Naive thymus-derived CD4-positive, alpha-beta T cell (primary cell): ENCODE measurements at places on chromosomes 1 and 21. TPM values are rescaled to one million over a fixed set of nuclear protein-coding genes. Genes with fewer than 3 reads are reported as not detected.

MAP3K21 gene
- 0.94 TPM for total RNA-seq

GPR37L1 gene
- not detected for total RNA-seq

SRSF11 gene
- 293 TPM for total RNA-seq

TCHH gene
- total RNA-seq, result 0.02 and 0.10 TPM in 2 replicates

CRP gene
- not detected for total RNA-seq

LINGO4 gene
- total RNA-seq, result not detected

AGMAT gene
- 6.4 TPM for total RNA-seq

GRCh38 chr1:59509341-59509875 is 212.5 kb downstream of the FGGY start:
- no peak for DNase-seq

DNA sequence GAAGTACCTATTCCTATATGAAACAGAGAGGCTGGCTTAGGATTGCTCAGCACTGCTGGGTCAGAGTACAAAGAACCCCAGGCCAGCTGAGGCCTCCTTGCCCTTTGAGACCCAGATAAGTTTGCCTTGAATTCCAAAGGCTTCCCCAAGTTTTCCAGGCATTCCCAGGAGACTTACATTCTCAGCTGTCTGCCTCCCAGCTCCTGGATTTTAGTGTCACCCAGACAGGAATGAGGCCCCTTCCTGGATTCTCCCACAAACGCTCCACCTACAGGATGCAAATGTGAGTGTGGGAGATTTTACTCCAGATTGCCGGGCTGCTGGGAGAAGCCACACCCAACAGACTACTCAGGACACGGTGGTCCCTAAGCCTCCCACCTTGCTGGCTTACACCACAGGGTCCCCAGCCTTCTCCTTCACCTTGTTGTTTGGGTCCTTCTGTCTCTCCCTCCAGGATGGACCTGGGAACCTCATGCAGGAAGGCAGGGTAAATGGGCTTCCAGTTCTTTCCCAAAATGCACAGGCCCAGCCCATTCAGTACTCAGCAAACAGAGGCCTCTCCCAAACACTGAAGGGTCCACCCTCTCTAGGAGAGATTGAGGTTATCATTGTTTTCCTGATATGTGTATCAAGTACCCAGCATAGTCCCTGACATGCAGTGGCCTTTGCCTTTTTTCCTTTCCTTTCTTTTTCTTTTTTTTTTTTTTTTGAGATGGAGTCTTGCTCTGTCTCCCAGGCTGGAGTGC is 10.6 kb downstream of the RHBG start:
- no peak for DNase-seq

GRCh38 chr1:94669198-94669597 is 127.6 kb upstream of the F3 start:
- no peak for DNase-seq

GRCh38 chr1:234243521-234244260 is 129.6 kb upstream of the COA6 start:
- no peak for DNase-seq

GRCh38 chr1:165284454-165284853 is 72.1 kb downstream of the LMX1A start:
- DNase-seq, result no peak

DNA sequence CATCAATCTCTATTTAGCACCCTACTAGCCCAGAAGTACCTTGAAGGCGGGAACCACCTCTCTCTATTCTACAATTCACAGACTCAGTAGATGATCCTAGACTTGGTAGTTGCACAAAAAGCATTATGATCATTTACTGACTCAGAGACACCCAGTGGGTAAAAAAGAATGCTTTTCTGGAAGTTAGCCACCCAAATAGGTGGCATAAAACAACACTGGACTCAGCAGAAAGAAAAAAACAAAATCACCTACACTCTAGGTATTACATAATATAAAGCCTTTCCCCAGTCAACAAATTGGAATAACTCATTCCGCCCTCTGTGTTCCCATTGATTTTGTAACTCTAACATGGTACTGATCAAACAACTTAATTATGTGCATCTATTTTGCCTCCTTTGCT is 126.3 kb downstream of the PTPN14 start:
- no peak for DNase-seq

DNA sequence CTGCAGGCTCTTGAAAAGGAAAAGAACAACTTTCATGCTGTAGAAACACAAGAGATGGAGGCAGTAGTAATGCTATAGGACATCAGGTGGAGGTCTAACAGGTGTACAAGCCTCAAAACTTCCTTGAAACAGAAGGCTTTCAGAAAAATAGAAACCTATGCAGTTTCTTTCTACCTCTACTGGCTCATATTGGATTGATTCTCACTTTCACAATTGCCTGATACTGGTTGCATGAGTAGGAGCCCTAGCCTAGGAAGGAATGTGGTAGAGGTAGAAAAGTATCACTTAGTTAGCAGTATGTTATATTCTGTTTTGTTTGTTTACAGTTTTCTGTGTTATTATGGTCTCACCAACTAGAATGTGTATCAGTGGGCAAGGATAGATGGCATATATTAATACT is 175.4 kb upstream of the GORAB start:
- DNase-seq, result no peak

DNA sequence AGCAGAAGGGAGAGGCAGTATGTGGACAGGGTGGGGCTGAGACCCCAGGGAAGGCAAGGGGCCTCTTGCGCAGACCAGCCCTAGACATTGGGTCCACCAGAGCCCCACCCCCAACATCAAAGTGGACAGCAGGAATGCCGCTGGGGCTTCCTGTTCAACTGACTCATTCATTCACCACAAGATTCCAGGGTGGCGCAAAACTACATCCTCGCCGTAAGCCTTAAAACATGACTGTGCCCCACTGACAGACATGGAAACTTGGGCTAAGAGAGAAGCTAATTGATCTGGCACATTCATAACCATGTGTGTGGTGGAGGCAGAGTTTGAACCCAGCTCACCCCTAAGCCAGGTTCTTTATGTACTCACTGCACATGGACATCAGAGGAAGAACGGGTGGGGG is 14.0 kb downstream of the COL16A1 start:
- no peak for DNase-seq

GRCh38 chr1:196128835-196129234 is 479.4 kb downstream of the KCNT2 start:
- no peak for DNase-seq

GRCh38 chr1:234253732-234254131 is 119.5 kb upstream of the COA6 start:
- DNase-seq, result no peak

DNA sequence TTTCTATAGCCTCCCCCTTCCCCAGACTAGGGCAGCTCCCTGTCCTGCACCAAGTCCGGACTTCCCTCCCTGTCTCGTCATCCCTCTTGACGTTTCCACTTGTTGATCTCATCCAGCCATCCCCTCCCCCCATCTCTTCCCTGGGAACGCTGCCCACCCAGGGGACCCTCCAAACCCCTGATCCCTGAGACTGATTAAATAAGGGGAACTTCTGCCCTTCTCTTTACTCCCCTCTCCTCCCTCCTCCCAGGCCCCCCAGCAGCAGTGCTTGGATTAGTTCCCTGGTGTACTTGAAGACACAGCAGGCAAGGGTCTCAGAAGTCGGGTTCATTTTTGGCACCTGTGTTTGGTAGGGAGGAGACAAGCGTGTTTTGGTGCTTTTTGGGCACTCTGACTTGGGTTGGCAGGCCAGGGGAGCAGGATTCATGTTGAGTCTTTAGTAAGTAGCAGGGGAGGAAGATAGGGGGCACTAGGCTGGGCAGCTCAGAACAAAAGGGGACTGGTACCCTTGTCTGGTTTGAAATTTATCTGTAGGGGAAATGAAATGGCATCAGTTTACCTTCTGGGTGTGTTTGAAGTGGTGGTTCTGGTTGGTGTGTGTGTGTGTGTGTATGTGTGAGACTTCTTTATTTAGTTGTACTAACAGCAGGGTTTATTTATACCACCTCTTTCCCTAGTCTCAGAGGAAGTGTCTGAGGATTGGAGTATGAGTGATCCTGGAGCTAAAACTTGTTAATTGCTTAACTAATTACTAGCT is 11.1 kb downstream of the VANGL2 start:
- DNase-seq, result no peak

DNA sequence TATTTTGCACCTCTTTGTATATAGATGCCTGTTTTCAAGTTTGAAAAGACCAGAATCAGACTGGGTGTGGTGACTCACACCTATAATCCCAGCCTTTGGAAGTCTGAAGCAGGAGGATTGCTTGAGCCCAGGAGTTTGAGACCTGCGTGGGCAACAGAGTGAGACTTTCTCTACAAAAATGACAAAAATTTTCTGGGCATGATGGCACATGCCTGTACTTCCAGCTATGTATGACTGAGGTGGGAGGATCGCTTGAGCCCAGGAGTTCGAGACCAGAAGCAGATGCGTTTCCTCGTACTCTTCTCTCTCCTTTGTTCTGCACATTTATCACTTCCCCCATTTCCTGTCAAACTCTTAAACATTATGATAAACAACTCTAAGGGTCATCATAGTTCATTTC is 310.0 kb upstream of the SNX7 start:
- no peak for DNase-seq

DNA sequence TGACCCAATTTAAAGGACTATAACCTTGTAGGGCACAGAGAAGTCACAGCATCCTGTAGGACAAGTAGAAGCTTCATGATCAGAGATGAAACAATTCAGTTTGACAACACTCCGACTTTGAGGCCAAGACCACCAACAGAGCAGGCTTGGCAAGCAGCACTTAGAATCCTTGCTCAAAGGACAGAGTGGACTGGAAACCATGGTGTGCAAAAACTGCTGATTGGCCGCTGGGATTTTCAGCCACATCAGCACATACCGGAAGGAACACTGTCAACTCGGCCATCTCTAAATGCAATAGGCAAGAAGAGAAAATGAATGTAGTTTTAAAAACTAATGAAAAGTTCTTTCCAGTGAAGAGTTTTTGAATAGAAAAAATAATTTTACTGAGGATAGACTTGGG is 92.0 kb upstream of the PRMT6 start:
- DNase-seq, result no peak

DNA sequence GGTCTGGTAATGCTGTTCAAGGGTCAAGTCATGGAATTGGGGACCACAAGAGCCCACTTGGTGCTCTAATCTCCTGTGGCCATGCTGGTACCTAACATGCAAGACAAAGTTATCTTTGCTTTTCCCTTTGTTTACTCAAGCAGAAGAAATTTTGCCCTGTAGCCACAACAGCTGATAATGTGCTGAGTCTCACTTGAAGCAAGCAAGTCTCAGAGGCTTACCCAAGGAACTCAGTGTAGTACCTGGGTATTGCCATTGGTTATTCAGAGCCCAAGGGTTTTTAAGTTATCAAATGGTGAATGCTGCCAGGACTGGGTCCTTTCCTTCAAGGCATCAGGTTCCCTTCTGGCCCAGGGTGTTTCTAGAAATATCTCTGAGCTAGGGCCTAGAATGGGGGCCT is 198.9 kb upstream of the RNPC3 start:
- DNase-seq, result no peak

- DNase-seq, result no peak
Measured at GRCh38 chr1:116389013-116389412, 16.0 kb downstream of the ATP1A1 start.

DNA sequence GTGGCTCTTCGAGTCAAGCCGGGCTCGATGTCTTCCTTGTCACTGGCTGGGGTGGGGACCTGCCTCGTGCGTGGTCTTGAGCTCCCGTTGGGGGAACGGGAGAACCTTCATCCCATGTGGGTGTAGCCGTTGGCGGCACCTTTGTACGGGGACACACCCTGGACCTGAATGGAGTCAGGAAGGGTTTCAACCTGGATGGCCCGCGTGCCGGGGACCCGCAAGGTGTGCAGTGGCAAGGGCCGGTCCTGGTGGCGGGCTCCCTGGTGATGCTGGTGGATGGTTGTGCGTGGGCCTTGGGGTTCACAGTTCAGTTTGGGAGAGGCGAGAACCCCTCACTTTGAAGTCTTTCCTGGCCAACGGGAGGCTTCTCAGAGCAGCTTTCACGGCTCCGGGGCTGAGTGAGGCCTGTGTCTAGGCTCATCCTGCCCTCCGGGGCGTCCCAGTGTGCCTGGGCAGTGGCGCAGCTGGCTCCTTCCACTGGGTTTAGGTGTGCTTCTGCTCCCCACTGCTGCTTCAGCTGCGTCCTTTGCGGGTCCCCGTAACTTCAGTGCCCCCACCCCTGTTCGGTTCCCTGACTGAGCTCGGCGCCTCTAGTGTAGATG is 11.4 kb downstream of the SKI start:
- no peak for DNase-seq

DNA sequence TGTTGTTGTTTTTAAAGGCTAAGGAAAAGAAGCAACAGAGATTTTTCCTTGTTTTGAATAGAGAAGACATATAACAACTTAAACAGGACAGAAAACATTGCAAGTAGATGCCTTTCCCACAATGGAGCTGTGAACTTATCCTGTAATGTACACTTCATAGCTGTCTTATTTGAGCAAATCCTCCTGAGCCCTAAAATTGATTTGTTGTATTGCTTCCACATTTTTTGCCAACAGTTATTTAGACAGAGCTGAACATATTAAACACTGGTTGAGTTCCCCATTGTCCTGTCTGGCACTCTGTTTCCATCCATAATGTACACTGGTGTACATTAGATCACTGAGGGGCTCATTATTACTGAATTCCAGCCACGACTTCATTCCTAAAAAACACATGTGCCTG is 32.2 kb downstream of the CACHD1 start:
- DNase-seq, result no peak

DNA sequence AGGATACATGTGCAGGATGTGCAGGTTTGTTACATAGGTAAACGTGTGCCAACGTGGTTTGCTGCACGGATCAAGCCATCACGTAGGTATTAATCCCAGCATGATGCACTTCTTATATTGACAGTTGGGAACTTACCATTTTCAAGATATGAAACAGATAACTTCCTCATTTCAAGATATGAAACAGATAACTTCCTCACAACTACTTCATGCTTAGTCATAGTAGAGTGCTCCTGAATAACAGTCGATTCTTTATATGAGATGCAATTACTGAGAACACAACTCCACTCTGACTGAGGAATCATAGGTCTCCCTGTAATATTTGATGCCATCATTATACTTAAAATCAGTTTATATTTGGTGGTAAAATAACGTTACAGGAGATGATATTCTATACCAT is 1124.3 kb downstream of the AMY1C start:
- no peak for DNase-seq

- no peak for DNase-seq
Measured at GRCh38 chr1:230301322-230301721, 124.8 kb downstream of the PGBD5 start.

GRCh38 chr1:209105701-209106100 is 477.8 kb upstream of the CAMK1G start:
- DNase-seq, result no peak

GRCh38 chr21:35905096-35905962 is 155.0 kb downstream of the SETD4 start:
- DNase-seq, result no peak

DNA sequence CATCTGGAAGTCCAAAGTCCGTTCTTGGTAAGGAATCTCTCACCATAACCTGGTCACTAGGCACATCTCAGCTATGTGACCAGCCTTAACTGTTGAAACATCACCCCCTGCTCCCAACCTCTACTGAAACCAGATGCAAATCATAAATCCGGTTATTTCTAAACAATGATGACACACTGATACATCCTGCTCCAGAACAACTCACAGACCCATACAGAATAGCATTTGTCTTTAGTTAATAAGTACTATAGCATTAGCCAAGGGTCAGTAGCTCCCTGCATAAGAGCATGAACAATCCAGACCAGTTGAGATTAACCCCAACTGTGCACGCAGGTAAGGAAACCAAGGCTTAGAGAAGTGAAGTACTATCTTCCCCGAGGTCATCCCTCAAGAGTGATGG is 38.0 kb upstream of the KCTD3 start:
- no peak for DNase-seq
